SJCRH30 (cell line): ENCODE measurements at places on chromosomes 4 and X. TPM values are rescaled to one million over a fixed set of nuclear protein-coding genes. Genes with fewer than 3 reads are reported as not detected.

NSUN7 gene
- 1.5 and 2.0 TPM in 2 replicates for total RNA-seq

DNA sequence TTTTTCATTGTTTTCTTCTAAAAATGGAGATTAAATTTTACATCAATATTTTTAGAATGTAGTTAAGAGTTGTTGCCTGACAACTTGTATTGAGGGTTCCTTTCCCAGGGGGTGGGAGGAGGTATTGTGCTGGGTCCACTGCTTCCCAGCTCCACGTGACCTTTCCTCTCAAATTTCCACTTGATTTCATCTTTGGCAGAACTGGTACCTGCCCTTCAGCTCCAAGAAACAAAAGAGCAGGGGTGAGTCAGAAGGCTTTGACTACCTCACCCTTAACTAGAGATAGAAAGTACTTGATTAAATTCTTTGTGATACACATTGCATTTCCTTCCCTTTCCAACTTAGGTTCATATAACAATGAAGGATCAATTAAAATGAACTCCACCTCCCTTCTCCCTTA lies 19.7 kb downstream of the TRIM2 start:
- DNase-seq: no peak

SYTL4 gene
- not detected in 2 replicates for total RNA-seq

GRCh38 chr4:112061207-112061817 lies 83.9 kb upstream of the FAM241A start:
- no peak for DNase-seq

RAI2 gene
- total RNA-seq: not detected in 2 replicates
